Activated naive CD4-positive, alpha-beta T cell treated with Interleukin-2 at 50 U/mL for 16 hours (primary cell): ENCODE measurements at places on chromosomes 16 and 17.

- DNase-seq: no peak
These were observed 33.5 kb downstream of the TMC6 start for GRCh38 chr17:78095035-78095434.

DNA sequence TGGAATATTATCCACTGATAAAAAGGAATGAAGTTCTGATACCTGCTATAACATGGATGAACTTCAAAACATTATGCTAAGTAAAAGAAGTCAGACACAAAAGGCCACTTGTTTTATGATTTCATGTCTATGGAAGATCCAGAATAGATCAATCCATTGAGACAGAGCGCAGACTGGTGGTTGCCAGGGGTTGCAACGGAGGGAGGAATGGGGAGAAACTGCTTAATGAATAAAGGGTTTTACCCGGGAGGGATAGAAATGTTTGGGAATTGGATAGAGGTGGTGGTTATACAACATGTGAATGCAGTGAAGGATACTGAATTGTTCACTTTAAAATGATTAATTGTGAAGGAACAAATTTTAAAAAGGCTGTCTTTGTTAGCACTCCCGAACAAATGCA lies 30.2 kb downstream of the WDR59 start:
- DNase-seq: no peak

DNA sequence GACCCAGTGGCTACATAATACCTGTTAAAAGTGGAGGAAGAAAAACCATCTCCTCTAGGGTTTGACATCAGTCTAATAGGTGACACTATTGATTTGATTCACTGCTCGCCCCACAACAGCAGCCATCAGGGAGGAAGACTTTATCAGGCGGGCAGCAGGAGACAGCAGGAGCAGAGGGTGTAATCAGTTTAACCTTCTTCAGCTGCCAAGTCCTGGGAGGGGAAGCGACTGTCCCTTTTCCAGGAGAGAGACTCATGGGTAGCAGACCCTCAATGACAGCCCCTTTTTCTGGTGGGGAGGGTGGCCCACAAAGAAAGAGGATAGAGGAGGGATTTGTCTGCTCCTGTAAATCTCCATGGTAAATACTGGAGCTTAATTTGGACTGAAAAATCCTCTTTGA lies 291.8 kb downstream of the HAPSTR1 start:
- DNase-seq: no peak

GRCh38 chr17:50920041-50920410 lies 53.9 kb upstream of the TOB1 start:
- DNase-seq: no peak

- DNase-seq: no peak
These were observed 103.3 kb downstream of the ABCC6 start for GRCh38 chr16:16120044-16120381.

GRCh38 chr16:22660441-22661160 lies 149.9 kb downstream of the NPIPB5 start:
- DNase-seq: no peak
